ENCODE measurements at places on chromosomes 3 and 15.

- no peak for DNase-seq
Observed at GRCh38 chr3:37905987-37906674, 44.5 kb downstream of the CTDSPL start.

DNA sequence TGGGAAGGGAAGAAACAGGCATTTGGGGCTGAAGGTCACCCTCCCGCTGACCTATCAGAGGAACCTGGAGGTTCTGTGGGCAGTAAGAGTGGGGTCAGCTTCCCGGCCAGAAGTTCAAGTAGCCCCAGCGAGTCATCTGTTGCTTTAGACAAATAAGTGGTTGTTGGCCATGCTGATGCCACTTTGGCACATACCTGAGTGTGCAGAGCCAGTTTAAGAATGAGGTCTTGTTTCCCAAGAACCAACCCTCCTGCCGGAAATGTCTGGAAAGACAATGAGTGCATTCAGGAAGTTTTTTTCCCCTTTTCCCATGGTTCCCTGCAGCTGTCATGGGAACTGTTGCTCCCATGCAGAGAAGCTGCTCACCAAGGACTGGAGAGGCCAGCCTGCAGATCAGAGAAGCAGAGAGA, 166.7 kb downstream of the ZNF621 start:
- DNase-seq = no peak

DNA sequence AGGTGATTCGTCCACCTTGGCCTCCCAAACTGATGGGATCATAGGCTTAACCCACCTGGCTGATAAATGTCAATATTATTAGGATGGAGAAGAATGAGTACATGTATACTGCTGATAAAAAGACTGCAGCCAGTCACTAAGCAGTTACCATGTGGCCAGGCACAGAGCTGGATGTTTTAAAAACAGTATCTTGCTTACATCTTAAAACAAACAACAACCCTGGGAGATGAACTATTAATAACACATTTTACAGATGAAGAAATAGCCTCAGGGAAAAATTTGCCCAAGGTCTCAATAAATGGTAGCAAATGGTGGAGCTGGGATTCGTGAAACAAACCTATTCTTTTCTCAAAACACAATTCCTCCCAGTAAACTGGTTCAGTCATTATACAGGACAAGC, 18.1 kb downstream of the IL17RD start:
- no peak for DNase-seq

GRCh38 chr3:45145223-45145622, 955 bp downstream of the CDCP1 start:
- DNase-seq = no peak

GRCh38 chr15:68051109-68051508, 3.0 kb upstream of the PIAS1 start:
- DNase-seq = no peak

DNA sequence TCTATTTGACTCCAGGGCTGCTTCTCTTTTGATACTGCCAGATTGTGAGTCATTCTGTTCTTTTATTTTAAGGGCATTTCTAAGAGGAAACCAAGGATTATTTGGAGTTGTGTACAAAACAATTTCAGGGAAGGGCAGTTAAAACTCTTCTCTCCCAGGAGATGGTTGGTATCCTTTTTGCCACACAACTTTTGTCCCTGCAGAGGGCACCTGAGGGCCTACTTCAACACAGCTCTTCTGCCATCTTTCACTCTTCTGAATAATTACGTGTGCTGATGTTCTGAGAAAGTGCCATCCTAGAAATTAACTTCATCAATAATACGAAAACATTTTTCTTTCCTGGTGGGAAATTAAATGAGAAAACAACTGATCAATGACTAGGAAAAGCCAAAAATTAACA, 75.7 kb upstream of the GADL1 start:
- no peak for DNase-seq

DNA sequence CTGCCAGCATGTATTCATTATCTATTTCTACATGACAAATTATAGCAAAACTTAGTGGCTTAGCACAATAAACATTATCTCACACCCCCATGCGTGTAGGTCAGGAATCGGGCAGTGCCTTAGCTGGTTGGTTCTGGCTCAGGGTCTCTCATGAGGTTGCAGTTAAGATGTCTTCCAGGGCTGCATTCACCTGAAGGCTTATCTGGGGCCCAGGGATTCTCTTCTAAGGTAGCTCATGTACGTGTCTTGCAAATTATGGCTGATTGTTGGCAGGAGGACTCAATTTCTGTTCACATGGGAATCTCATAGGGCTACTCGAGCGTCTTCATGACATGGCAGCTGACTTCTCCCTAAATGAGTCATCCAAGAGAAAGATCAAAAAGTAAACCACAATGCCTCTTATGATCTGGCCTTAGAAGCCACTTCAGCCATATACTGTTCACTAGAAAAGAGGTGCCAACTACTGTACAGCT, 42.9 kb upstream of the TSC22D2 start:
- DNase-seq = no peak

DNA sequence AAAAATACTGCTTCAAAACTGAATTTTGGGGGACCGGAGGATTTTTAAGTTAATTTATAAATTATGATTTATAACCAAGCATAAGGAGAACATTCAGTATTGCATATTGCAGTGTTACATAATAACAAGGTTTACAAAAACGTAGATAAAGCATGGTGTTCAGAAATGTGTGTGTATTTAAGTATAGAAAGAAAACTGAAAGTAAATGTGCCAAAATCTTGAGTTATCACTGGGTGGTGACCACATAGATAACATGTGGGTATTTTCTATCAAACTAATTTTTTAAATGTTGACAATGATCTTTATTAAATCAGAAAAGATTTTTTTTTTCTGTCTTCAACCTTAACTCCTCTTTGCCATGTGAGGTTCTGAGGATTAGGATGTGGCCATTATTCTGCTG, 32.6 kb downstream of the EIF2AK4 start:
- no peak for DNase-seq

DNA sequence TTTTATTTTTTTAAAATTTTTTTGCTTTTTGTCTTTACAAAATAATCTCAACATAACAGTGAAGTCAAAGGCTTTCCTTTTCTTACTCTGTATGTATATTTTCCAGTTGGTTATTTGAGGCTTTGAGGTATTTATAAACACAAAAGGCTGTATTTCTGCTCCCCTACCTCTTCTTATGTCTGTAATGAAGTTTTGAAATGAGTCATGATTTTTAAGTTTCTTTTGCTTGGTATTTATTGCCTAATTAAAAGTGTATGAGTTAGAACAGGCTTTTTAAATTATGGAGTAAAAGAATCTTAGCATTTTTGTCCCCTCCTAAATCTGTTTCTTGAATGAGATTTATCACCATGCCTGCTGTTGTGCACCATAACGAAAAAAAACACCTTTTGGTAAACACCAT, 66.0 kb downstream of the DCUN1D1 start:
- DNase-seq = no peak

DNA sequence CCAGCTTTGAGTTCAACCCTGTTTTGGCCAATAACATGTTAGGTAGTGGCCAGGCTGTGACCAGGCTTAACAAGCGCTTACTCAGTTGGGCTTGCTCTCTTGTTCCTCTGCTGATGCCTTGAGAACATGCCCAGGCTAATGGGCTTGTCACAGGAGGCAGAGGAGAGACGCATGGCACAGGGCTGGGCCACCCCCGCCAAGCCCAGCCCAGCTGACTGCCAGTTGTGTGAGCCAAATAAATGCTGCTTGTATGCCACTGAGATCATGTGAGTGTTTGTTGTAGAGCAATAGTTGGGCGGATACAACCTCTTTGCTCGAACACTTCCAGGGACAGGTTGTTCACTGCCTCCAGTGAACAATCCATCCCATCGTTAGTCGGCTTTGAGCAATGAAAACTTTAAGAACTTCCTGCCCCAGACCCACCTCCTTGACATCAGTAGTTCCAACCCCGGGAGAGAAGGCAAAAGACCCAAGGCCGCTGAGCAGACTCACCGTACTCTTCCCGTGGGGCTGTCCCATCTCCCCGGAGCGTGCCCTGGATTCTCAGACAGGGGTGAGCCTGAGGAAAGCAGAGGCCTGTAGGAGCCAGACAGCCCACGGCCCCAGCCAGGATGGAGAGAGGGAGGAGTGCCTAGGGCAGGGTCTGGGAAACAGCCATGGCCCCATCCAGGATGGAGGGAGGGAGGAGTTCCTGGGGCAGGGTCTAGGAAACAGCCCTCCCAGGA, 4.1 kb downstream of the PLA2G4F start:
- no peak for DNase-seq

DNA sequence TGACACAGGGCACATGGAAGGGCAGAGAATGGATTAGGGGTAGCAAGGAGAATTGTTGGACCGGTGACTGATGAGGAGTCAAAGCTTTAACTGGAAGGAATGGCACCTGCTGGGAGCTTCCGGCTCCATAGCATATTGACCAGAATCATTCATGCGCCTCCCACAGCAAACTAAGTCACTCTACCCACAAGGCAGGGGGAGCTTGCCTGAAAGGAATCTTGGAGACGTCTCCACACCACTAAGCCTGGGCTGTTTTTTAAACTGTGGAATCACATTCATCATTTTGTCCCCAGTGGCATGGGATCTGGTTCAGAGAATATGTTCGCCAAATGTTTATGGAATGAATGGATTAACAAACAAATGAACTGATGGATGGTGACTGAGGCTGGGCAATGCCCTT, 57.0 kb upstream of the ITGA11 start:
- DNase-seq = no peak

- no peak for DNase-seq
Observed at GRCh38 chr3:171811913-171812335, 1.6 kb upstream of the PLD1 start.

- DNase-seq = no peak
Observed at GRCh38 chr3:149468504-149469212, 5.8 kb upstream of the TM4SF4 start.

Data from stimulated activated CD4-positive, alpha-beta T cell treated with anti-CD3 and anti-CD28 coated beads, Interleukin-12 subunit alpha, Interleukin-12 subunit beta, amount 100 ng/mL, for 48 hours (primary cell).